ENCODE measurements at places on chromosomes 3 and 15.

DNA sequence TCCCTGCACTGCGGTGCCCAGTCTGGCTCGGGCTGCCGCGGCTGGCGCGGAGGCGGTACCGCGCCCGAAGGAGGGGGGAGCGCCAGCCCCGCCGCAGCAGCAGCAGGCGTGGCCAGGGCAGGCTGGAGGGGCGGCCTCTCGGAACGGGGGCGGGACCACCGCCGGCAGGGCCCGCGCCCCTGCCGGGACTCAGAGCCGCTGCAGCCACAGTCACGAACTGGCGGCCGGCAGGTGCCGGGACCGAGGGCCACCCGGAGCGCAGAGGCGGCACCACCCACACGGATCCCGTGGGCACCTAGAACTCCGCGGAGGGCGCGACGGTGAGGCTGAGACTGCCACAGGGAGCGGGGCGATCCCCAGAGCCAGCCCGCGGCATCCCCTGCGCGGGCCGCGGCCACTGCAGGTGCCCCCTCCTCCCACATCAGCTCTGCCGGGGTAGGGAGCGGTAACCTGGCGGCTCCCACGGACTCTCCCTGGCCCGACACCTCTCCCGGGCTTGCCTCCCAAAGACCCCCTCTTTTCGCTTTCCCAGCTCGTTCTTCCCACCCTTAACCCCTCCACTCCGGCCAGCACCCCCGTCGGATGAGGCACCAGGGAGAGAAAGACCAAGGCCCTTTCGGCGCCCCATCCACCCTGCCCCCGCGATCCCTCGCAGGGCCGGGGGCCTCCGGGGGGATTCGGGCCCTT, at the start of gene VWA5B2:
VWA5B2 (plus strand) TSS at position 192 of the 687 bp plus-strand sequence. CDS start 944 bp downstream, outside the sequence.
- DNase-seq = no peak

DNA sequence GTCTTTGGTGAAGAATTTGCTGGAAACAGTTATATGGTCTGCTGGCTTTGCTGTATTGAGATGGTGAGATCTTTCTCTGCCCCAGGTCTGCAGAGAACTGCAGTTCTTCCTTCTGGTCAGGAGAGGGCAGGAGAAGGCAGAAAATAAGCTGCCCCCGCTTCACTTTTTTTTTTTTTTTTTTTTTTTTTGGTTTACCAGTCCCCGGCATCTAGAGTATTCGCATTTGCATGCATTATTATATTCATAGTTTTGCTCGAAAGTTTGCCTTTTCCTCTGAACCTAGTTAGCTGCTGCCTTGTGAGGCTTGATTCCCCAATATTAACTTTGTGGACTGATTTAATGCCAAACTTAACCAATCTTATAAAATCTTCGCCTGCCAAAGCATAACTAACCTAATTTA, 10.6 kb upstream of the PARL start:
- DNase-seq = peak; percentile 29

DNA sequence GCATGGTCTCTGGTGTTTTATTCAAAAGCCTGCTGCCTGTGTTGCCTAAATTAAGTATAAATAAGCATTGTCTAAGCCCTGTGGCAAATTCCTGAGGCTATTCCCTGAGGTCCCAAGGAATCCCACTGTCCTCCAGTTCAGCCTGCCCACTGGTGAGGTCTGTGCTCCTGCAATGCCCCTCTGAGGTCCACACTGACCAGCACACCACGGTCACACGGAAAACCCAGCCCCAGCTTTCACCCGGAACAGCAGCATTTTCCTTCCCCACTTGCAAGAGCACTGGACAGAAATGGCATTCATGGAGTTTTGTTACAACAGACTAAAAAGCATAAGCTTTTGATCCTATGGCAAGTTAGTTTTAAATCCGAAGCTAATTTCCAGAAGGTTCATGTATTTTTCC, 234.0 kb downstream of the KLF13 start:
- no peak for DNase-seq

DNA sequence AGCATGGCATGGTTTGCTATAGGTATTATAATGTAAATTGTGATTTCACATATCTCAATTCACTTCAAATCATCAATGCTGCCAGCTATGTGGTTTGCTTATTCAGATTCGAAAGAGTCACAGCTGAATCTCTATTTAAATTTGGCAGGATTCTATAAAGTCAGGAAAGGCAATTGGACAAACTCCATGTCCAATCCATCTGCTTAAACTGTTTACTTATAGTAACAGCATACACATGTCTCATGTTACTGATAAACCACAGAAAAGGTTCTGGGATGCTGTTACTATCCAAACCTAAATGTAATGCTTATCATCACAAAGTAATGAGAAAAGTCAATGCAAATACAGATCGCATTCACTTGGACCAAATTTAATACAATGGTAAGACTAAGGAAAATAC, 229.7 kb downstream of the ISL2 start:
- no peak for DNase-seq

- no peak for DNase-seq
Measured at GRCh38 chr3:125059488-125060245, 3.9 kb upstream of the HEG1 start.

- DNase-seq = no peak
Measured at GRCh38 chr15:66928101-66928500, 137.3 kb upstream of the SMAD3 start.

DNA sequence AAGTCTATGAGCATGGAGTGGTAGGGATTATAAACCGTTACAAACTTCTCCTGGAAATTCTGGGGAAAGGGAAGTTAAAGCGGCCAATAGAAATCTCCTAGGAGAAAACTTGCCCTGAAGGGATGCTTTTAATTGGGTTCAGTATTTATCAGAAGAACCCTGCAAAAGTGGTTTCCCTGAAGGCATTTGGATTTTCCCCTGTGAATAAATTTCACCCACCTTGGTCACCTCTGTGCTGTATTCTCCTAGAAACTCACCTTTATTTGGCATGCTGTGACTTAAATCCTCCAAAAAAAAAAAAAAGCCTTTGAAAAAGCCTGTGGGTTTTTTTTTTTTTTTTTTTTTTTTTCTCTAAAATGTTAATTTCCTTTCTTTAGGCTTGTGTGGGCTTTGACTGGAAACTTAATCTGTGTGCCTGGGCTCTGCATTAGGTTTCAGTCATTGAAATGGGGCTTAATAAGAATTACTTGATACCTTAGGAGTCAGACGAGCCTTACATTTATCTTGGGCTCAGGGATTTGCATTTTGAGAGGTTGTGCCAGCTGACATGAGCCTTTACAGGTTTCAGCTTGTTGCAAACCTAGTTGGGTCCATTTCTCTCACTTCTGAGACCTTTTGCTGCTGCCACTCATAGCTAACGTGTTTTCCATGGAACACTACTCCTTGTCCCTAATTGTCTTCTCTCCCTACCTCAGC, 22.0 kb downstream of the TGFBR2 start:
- no peak for DNase-seq

- no peak for DNase-seq
Measured at GRCh38 chr15:88695691-88696251, 57.0 kb downstream of the ISG20 start.

GRCh38 chr3:101637451-101637850, 39.5 kb downstream of the ZBTB11 start:
- no peak for DNase-seq

- no peak for DNase-seq
Measured at GRCh38 chr3:100456745-100457144, 35.7 kb upstream of the TMEM45A start.

DNA sequence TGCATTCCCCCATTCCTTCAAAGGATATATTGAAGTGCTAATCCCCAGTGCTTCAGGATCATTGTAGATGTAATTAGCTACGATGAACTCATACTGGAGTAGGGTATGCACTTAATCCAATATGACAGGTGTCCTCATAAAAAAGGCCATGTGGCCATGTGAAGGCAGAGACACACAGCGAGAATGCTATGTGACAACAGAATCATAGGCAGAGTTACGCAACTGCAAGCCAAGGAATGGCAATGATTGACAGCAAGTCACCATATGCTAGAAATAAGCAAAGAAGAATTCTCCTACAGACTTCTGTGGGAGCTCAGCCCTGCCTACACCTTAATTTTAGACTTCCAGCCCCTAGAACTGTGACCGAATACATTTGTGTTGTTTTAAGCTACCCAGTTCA, 875.6 kb upstream of the ROBO1 start:
- no peak for DNase-seq

GRCh38 chr3:165070682-165071081, 7.6 kb downstream of the SI start:
- no peak for DNase-seq

DNA sequence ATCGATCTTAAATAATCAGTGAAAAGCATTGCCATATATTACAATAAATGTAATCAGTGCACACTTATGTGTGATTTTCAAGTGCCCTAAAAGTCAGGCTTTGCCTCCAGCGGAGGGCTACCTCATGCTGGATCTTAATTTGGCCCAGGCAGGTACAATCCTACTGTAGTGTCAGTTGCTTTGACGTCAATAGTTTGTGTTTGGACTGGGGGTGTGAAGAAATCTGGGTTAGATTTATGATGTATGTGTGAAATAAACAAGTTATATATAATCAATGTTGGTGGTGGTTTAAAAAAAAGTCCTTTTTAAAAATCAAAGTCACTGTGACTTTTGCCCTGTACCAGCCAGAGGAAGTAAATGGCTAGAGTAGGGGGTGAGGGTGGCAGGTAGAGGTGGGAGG, 14.0 kb upstream of the RASGRP1 start:
- DNase-seq = no peak

GRCh38 chr3:196603683-196604082, 35.2 kb downstream of the FBXO45 start:
- DNase-seq = no peak

DNA sequence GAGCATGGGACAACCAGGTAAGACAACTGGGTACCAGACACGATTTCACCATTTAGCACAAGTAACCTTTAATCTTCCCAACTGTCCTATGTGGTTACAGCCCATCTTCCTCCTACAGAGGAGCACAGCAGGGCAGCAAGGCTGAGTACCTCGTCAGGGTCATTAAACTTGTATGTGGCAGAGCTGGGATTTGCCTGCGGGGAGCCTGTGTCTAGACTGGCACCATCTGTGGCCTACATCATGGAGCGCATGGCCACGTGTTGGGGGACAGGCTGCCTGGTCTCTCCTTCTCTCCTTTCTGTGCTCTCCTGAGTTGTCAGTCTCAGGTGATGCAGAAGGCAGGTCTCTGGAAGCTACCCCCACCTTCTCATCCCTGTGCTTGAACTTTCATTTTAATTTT, 32.2 kb downstream of the GOLGA6A start:
- no peak for DNase-seq

- DNase-seq = no peak
Measured at GRCh38 chr3:171399842-171400241, 60.4 kb downstream of the TNIK start.

GRCh38 chr3:54087581-54088410, 34.6 kb upstream of the CACNA2D3 start:
- DNase-seq = no peak

DNA sequence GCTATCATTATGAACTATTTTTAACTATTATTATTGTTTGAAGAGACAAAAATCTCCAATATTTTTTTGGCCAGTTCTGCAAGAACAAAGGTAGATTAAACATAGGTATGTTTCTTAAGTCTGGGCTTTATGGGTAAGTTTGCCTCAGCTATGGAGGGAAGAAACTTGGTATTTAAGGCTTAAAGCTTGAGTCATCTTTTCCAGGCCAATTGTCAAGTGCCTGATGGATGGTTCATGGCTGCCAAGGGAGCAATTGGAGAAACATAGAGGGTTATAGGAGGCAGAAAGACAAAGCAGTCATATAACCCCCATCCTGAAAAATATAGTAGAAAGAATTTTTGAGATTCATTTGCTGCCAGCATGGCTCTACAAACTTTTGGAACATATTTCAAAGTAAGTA, 7.2 kb upstream of the STAC start:
- DNase-seq = no peak

- DNase-seq = no peak
Measured at GRCh38 chr3:9615003-9615628, 34.2 kb upstream of the MTMR14 start.

DNA sequence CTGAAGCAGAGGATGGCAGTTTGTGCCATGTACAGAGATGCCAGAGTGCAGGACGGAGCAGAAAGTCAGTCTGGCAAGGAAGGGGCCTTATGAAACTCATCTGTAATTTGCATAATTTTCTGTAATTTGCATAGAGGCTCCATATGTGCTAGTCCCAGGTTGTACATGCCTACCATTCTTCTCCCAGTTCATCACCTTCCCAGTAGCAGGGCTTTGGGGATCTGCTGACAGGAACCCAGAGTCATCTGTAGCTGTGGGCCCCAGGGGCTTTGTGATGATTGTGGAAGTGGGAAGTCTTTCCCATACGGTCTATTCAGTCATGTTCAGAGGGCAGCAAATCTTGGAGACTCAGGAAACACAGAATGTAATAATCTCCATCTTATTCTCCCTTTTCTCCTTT, 42.4 kb upstream of the SIAH2 start:
- no peak for DNase-seq

DNA sequence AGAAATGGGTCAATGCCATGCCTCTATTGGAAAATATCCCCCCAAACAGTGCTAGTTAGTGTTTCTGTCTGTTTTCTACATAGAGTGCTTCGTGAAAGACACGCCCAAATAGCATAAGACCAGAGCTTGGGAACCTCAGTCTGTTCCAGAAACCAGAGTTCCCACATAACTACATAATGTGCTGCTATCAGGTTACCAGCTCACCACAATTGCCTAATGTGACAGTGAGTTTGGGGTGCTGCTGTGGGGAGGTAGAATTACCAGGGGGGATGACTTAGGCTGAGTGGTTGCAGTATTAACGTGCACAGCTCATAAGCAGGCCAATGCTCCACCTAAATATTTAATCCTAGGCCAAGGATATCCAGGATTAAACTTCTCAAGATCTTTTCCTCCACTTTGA, 39.2 kb downstream of the DUT start:
- DNase-seq = no peak

DNA sequence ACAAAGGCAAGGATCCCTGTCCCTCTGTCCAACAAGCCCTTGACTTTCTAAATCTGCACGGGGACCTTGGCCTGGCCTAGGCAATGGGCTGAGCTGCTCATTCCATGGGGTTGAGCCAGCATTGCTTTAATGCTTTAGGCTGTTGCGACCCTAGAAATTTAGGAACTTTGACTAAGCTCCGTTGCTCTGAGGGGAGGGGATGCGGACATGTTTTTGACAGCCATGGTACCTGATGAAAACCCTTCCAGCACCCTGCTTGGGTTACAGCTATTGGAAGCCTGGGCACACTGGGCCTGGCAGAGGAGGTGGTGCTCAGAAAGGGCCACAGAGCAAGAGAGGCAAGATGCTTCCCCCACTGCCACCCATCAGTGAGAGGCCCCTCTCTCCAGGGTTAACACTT, 37.1 kb downstream of the SYNM start:
- DNase-seq = no peak

DNA sequence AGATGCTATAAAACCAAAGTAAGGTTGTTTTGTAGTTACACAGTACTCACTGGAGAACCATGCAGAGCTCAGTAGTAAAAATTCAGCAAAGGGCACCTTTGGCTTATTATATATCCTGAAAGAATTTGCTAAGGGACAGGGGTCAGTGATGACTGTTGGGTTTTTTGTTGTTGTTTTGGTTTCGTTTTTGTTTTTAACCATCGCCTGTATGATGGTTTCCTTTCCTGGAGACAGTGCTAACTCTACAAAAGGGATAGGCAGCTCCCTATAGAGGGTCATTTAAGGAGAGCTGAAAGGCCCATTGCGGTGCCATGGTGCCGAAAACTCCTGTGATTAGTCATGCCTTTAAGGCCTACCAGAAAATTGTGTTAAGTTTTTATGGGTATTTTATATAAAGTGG, 118.2 kb upstream of the GOLIM4 start:
- DNase-seq = no peak

GRCh38 chr3:149247929-149248691, 26.5 kb upstream of the CP start:
- no peak for DNase-seq

- no peak for DNase-seq
Measured at GRCh38 chr3:177193688-177194268, 3.5 kb downstream of the TBL1XR1 start.

GRCh38 chr3:159829539-159830227, 159.0 kb upstream of the IL12A start:
- DNase-seq = no peak

Data from left renal cortex interstitium (tissue), 4 donors.